ENCODE measurements at places on chromosomes 5 and 9. TPM values are rescaled to one million over a fixed set of nuclear protein-coding genes. Genes with fewer than 3 reads are reported as not detected.

DNA sequence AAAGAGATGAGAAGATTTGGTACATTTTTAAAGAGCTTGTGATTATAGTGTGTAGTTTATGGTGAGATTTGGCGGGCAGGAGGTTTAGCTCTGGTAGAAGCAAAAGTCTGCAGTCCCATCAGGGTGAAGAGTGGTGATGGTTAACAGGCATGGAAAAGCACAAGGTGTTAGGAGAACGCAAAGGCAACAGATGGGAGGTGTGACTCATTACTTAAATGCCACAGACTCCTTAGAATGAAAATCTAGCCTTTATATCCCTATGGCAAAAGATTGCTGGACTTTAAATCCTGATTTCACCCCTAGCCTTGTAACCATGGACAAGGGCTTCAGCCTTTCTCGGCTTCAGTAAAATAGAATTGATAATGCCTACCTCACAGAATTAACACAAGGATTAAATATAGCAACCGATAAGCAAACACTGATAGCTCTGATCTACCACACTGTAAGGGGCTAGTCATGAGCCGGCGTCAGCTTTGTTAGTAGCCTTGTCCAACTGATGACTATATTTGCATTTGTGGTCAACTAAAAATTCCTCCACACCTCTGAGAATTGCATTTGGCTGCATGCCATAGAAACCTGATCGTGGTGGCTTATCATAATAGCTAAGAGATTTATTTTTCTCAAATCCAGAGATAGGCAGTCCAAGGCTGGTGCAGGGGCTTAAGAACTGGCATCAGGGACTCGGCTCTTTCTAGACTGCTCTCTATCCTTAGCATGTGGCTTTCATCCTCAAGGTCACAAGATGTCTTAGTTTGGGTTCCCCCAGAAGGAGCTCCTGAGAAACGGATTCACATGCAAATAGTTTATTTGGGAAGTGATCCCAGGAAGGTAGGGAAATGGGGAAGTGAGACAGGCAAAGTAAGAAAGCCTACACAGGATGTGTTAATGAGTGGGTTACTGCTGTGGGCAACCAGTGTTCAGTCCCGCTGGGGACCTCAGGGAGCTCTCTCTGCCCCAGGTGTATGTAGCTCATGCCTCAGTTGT, 19.6 kb downstream of the MFAP3 start:
- peak; percentile 29 for DNase-seq

- DNase-seq: no peak
Observed at GRCh38 chr5:157446412-157446935, 13.5 kb upstream of the NIPAL4 start.

GRCh38 chr5:161305601-161306000, 240.9 kb downstream of the GABRB2 start:
- DNase-seq: no peak

DNA sequence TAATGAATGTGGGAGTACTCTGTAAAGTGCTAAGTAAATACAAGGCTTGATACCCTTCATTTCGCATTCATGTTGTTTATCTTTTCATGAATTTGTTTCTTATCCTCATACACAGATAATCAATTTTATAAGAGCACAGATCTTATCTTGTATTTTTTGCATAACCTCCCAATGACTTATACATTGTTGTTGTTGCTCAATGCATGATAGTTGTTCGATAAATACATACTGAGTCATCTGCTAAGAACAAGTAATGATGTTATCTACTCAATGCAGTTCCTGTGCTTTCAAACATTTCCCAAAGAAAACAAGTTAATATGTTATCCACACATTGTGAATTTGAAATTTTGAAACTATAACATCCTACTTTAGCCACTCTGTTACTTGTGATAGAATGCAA, 60.7 kb downstream of the TAF11L14 start:
- DNase-seq: peak; percentile 15

- no peak for DNase-seq
Observed at GRCh38 chr5:135436951-135437418, 10.2 kb downstream of the DCANP1 start.

DNA sequence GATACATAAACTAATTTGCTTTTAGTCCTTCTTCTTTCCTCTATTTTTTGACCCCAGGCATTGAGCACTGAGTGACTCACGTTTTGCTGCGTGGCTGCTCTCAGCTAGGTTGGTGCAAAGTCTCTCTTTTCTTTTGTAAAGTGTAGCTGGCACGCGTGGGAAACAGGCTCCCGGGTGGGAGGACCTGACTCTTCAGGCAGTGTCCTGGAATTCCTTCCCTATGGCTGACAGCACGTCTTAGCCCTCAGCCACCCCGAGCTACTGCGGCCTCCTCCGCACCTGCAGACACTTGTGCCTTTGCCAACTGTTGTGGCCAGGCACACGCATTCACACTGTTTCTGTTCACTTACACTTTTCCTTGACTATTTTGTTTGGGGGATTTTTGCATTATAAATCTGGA, 877 bp upstream of the SCGB3A1 start:
- DNase-seq: no peak

GRCh38 chr9:135032041-135032835, 55.2 kb upstream of the OLFM1 start:
- no peak for DNase-seq

GRCh38 chr5:114101153-114101552, 260.7 kb upstream of the KCNN2 start:
- DNase-seq: peak; percentile 48

DNA sequence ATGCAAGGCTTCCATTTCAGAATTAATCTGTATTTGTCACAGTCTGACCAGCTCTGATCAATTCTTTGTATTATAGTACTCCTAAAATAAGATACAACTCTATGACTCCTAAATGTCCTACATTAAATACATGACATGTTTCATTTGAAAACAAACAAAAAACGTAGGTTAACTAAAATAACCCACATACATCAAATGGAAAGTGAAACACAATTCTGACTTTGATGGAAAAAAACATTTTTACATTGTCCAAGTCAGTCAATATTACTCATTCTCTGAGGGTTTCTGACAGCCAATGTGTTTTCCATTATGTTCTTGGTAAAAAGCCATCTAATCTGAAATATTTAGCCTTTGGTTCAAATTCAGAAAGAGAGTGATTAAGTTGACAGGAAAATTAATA, 8.7 kb downstream of the HMGCS1 start:
- no peak for DNase-seq

DNA sequence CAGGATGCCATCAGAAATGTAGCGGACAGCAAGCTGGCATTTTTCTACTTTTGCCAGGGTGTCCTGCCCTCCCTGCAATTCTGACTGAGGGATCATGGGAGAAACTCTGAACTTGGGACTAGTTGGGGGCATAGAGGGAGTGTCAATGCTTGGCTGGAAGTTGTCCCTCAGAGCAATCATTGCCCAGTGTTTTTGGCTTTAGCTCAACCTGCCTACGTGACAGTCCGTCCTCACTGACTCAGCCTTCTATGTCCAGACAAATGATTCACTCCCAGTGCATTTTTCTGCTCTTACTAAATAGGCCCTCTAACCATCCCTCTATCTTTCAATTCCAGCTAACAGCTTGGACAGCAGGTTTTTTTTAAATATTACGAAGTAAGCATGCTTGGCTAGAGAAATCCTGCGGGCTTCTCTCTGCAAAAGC, 627.4 kb downstream of the TLR4 start:
- no peak for DNase-seq

DNA sequence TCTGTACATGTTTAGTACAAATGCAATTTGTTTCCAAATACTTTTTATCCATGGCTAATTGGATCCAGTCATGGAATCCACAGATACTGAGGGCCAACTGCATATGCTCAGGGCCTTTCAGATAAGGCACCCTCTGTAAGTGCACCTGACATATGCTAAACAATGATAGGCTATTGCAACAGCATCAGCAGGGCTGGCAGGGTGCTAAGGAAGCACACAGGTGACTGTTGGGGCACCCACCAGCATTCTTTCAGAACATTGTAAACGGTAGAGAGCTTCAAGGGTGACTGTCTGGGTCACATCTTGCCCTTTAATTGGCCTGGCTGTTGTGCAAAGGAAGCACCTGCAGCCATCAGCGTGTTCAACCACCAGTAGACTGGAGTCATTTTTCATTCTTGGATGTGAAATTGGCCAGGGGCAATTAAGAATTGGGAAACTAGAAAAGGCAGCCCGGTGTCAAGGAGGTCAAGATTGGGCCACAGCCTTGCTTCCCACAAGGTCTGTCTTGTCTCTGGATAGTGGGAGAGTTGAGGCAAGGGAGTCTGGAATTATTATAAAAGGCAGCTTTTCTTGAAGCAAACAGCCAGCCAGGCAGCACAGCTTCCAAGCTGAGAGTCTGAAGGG, 129.3 kb upstream of the RAI14 start:
- no peak for DNase-seq

DNA sequence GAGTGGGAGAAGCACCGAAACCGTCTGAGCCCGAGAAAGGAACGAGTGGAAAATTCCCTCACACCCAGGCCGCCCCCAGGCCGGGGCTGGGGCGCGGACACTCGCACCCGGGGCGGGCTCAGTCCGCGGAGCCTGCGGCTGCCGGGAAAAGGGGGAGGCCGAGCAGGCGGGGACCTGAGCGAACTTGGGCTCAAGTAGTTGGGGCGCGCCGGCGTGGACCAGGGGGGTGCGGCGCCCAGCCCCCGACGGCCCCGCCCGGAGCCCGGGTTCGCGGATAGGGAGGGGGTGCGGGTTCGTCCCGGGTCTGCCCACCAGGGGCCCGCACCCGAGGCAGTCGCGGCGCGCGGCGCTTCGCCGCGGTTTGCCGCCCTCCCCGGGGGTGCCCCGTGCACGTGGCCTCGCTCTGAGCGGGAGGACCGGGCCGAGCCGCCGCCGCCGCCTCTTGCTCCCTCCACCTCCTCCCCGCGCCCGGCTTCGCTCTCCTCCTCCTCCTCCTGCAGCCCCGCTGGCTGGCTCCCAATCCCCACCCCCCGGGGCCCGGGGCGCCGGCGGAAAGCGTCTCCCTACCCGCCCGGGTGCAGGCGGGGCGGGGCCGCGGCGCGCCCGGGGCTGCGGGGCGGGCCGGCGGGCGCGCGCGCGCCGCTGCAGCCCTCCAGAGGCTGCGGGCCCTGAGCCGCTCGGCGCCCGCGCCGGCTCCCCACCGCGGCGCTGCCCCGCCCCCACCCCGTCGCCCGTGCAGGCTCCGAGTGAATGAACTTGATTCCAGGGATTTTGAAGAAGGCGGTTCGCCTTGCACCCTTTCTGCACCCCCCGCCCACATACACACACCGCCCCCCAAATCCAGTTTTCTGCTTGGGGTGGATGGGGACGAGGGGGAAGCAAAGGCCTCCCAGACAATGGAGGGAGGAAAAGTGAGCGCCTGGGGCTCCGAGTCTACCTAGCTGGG, 1.3 kb upstream of the NFIB start:
- DNase-seq: peak; percentile 96

DNA sequence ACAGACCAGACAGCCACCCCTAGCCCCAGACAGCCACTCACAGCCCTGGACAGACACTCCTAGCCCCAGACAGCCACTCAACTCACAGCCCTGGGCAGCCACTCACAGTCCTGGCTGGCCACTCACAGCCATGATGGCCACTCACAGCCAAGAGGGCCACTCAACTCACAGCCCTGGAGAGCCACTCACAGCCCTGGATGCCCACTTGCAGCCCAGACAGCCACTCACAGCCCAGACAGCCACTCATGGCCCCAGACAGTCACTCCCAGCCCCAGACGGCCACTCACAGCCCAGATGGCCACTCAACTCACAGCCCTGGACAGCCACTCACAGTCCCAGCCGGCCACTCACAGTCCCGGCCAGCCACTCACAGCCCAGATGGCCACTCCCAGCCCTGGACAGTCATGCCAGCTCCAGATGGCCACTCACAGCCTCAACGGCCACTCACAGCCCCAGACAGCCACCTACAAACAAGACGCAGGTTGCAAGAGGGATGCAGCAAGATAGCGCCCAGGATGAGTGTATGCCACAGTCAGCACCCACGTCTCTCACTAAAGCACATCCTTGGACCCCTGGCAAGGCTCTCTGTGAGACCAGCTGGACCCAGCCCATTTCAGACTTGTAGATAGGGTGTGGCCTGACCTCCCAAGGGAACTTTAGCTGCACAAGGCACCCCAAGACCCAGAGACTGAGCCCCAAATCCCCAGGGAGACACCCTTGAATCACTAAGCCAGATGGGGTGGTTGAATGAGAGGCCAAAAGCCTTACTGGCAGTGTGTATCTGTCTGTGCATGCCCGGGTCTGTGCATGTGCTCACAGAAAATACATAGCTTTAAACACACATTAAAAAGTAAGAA, 22.4 kb downstream of the ZDHHC11B start:
- no peak for DNase-seq

ACOT12 gene
- not detected for polyA plus RNA-seq

DNA sequence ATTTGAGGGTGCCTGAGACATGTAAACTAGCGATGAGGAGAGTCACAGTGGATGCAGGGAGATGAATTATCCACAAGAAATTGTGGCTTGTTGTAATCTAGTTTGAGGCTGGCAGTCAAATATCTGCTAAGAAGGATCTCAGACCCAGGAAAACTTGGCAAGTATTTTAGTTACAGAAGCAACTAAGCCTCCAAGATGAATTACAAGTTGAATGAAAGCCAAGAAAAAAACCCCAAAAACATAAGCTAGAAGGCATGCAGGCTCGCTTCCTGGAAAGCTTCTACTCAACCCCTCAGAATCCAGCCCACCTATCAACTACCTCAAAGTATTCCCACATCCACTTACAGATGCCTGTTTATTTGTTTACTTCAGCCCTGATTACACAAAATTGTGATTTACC, 696.9 kb downstream of the MAT2B start:
- peak; percentile 39 for DNase-seq

GRCh38 chr5:129116797-129117196, 22.2 kb downstream of the ISOC1 start:
- no peak for DNase-seq

NR4A3 gene
- polyA plus RNA-seq: 2.6 TPM

PHF24 gene
- 0.14 TPM for polyA plus RNA-seq

DNA sequence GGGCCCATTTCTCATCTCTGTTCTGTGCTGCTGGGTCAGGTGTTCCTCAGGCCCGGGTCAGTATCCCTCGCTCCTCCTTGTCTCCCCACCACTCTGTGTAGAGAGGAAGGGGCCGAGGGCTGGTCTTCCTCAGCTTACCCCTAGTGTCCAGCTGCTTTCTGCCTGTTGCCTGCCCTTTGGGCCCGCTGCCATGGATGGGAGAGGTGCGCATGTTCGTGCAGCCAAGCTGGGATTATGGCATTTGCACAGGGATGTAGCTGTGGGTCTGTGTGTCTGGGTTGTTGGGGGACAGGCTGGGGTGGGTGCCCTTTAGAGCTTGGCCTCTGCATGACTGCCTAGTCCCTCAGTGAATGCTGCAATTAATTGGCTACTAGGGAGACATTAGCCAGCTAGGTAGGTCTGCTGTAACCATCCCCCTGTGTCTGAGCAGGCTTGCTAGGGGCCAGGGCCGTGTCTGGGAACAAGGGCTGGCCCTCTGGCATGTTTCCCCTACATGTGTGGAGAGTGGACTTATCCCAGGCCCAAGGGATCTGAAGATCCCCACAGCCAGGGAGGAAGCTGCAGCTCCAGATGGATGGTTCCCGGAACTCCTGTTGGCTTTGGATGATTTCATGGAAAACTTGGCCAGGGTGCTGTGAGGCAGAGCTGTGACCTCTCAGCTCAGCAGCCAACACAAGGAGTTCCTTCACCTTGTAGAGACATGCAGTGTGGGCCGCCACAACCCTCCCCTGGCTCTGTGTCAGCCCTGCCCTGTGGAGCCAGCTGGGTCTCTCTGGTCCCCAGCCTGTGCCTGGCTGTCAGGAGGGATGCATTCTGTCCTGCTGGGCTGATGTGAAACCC, 161.9 kb downstream of the MACROH2A1 start:
- DNase-seq: peak; percentile 12

PHF2 gene
- 20.1 TPM for polyA plus RNA-seq

- no peak for DNase-seq
Observed at GRCh38 chr5:94693845-94694370, 75.4 kb downstream of the SLF1 start.
